Thoracic aorta endothelial cell (primary cell): ENCODE measurements at places on chromosomes 6 and 20. TPM values are rescaled to one million over a fixed set of nuclear protein-coding genes. Genes with fewer than 3 reads are reported as not detected.

The KCNG1 gene
- 0.40 and 1.5 TPM in 2 replicates for total RNA-seq

The HTR1E gene
- total RNA-seq, result not detected in 2 replicates

The TPX2 gene
- 120 and 177 TPM in 2 replicates for total RNA-seq

The OR2B6 gene
- total RNA-seq, result not detected in 2 replicates

The FAM209B gene
- not detected in 2 replicates for total RNA-seq

The FAM184A gene
- 0.66 and 1.1 TPM in 2 replicates for total RNA-seq

The BTNL2 gene
- total RNA-seq, result not detected in 2 replicates

The HFE gene
- total RNA-seq, result 2.9 and 5.4 TPM in 2 replicates

The SLC22A23 gene
- 5.8 and 5.9 TPM in 2 replicates for total RNA-seq

The KCNS1 gene
- total RNA-seq, result 0.13 and 0.29 TPM in 2 replicates
